ENCODE measurements at places on chromosomes 16 and 17. TPM values are rescaled to one million over a fixed set of nuclear protein-coding genes. Genes with fewer than 3 reads are reported as not detected.

- H3K27ac ChIP-seq = no peak overlapping the region
- no peak overlapping the region for H3K4me3 ChIP-seq
- H3K36me3 ChIP-seq = peaks cover 39% of the 10 kb centered on the region
- DNase-seq = no peak
- no peaks in the 10 kb centered on the region for H3K4me1 ChIP-seq
These were observed 45.3 kb downstream of the DDX19A start for GRCh38 chr16:70391881-70392481.

GRCh38 chr17:69575346-69575761 is 160.9 kb downstream of the MAP2K6 start:
- H3K4me3 ChIP-seq = no peak overlapping the region
- no peak overlapping the region for H3K27ac ChIP-seq
- peaks cover 10% of the 10 kb centered on the region for H3K4me1 ChIP-seq
- H3K27me3 ChIP-seq = no peaks in the 10 kb centered on the region
- no peak for DNase-seq

DNA sequence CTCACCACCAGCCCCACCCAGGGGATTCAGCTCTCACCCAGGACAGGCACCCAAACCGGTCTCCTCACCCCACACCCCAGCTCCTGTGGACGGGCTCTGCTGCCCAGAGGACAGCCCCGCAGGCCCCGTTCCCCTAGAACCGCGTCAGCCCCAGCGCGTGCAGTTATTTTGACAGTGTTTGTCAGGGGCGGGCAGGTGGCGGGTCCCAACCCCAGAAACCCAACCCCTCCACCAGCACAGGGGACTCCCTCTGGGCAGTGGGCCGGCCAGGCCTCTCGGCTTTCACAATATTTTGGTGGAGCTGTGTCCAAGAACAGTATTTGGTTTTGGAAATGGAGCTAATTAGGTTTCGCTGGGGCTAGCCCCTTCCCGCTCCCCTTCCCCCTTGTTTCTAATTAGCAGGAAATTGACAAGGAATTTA is 44.8 kb downstream of the BAHCC1 start:
- no peak overlapping the region for H3K27ac ChIP-seq
- peaks cover 59% of the 10 kb centered on the region for H3K4me1 ChIP-seq
- peaks cover 8% of the 10 kb centered on the region for H3K36me3 ChIP-seq
- peaks cover 12% of the 10 kb centered on the region for H3K27me3 ChIP-seq
- no peak overlapping the region for H3K4me3 ChIP-seq

The GUCY2D gene
- polyA plus RNA-seq = 0.02 TPM

Measured in thymus (tissue), 14 donors.